ENCODE measurements at places on chromosomes 4 and X.

GRCh38 chr4:129358571-129358970 lies 262.6 kb downstream of the C4orf33 start:
- no peak for DNase-seq

DNA sequence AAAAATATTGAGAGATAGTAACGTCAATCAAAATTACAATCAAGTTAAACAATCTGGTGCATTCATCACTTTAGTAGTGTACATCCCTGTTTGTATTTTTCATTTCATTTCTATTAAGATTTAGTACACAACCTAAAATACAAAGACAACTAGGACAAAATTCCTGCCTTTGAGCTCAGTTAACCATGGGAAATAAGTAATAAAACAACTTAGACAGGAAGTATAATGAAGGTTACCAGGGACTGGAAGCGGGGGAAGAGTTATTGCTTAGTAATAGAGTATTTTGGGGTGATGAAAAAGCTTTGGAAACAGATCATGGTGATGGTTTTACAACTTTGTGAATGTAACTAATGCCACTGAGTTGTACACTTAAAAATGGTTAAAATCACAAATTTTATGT lies 25.6 kb upstream of the ATXN3L start:
- DNase-seq = no peak

- DNase-seq = no peak
These were observed 25.5 kb downstream of the MAGEA4 start for GRCh38 chrX:151938172-151938571.

DNA sequence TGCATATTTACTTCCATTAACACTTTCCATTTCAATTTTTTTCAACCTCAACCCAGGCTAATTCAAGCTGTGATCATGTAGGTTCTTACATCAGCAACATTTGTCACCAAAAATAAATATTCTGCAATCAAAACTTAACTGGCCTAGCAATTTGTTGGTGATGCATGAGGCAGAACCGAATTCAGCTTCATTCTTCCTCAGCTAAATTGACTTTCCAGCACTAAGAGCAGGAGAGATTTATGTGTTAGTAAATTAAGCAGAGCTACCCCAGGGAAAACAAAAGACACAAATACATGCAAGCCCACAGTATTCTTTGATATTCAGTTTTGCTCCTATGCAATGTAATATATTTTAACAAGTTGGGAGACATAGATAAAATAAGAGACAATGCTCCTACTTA lies 208.7 kb upstream of the NDST3 start:
- DNase-seq = no peak

DNA sequence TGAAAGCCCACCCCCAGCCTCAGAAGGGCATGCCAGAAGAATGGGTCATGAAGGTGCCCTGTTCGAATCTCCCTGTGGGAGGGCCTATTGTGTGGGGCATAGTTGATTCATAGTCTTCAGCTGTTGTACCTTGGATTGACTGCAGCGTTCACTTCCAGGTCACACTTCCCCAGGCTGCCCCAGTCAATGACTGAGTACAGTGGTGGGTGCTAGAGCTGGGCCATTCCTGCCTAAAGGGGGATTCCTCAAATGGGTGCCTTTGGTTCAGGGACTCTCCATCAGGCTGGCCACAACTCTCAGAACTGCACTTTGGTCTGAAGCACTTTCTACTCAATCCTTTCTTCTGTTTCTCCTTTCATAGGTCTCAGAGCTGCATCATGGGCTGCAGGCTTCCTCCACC lies 35.0 kb upstream of the RASGEF1B start:
- no peak for DNase-seq

- no peak for DNase-seq
These were observed 7.8 kb upstream of the XK start for GRCh38 chrX:37677765-37678164.

DNA sequence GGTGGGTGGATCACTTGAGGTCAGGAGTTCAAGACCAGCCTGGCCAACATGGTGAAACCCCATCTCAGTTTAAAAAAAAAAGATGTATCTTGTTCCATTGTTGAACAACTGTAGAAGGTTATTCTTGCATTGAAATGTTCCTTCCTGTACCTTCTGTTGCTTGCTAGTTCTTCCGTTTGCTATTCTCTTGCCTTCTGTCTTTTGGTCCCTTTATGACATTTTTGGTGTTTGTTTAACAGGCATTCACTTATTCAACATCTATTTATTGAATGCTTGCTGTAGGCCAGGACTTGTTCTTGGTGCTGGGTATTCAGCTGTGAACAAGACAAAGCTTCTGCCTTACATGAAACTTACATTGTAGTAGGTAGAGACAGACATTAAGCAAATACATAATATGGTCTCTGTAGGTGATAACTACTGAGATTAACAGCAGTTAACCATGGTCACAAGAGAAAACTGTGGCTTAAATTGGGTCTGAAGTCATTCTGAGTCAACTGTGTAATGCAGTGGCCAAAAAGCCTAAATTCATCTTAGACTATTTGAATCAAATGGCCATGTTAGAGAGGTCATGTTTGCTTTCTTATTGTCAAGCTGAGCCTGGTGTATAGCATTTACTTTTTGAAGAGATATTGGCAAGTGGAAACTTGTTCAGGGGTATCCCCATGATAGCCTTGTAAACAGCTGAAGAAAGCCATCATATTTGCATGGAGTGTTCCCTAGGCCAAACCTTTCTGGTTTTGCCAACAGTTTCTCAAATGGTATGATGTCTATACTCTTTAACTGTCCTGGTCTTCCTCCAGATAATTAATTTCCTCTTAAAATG lies 35.6 kb downstream of the GAB1 start:
- DNase-seq = no peak

- no peak for DNase-seq
These were observed 224.5 kb downstream of the PCDH18 start for GRCh38 chr4:137307806-137308205.

DNA sequence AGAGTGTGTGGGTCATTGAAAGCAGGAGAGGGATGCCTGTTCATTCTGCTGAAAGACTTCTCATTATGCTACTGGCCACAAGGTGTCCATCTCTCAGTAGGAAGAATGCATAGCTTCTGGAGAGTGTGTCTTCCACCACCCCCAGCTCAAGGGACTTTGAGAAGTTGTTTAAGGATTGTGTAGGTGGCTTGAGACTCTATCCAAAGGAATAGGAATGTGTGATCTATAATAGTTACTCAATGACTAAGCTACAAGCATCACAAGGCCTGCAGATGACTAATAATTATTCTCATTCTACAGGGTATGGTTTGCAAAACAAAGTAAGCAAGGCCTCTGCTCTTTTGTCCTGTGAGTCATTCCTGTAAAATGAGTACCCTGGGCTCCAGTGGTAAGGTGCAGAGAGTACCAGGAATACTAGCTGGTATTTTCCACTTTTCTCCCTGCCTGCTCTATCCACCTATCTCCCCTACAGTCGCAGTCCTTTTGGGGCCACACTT lies 279.8 kb upstream of the BOD1L1 start:
- DNase-seq = no peak

All from activated CD8-positive, alpha-beta memory T cell treated with anti-CD3 and anti-CD28 coated beads, Interleukin-2, amount 50 U/mL, for 48 hours (primary cell).